ENCODE measurements at places on chromosomes 1 and 21.

DNA sequence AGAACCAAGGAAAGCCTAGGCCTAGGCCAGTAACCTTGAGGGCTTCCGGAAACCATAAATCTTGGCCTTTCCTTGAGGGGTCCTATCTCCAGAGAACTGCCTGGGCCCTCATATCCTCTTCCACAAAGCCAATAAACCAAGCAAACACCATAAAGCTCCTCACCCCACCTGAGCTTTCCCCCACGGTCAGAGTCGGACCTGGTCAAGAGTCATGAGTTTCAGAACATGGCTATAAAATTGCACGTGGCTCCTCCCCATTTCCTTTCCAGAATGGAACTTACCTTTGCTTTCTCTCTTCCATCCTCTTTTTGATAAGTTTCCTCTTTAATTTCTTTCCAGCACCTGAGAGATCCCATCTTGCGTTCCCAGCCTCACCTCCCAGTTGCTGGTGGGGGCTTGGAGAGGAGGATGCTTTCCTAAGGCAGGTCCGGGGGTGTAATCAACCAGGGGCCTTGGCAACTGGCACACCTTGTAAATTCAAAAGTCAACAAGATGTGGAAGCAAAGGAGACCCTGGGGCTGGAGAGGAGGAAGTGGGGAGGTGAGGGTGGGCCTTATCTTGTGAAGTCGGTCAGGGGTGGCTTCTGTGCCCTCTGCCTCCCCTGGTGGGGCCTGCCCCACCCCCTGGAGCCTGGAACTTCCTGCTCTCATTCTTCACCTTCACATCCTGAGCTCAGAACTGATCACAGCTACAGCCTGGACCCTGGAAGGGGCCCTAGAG lies 259.9 kb downstream of the FOXD2 start:
- DNase-seq = no peak

DNA sequence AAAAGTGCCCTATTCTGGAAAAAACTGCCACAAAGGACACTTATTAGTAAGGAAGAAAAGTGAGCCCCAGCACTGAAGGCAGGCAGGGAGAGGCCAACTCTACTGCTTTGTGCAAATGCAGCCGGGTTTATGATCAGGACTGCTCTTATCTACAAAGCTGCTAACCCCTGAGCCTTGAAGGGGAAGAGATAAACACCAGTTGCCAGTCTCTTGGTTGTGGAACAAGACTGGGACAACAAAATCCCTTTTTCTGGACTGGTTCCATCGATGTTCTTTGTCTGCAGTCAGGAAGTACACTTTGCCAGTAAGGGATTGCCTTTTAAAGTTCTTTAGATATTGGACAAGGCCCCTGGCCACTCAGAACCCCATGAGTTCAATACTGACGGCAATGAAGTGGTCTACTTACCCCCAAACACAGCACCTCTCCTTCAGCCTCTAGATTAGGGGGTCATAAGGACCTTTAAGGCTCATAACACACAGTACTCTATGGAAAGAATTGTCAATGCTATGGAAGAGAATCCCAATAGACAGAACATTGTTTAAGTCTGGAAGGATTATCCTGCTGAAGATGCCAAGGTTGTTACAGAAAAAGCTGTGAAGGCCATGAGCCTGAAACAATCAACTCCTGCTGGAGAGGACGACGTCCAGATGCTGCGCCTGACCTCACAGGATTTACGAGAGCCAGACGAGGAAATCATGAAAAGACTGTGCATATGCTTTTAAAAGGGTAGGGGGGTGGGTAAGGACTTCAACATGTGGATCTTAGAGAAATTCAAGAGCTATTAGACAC lies 43.6 kb downstream of the GNB1 start:
- no peak for DNase-seq

- DNase-seq = no peak
Measured at GRCh38 chr1:114118351-114118990, 35.2 kb downstream of the SYT6 start.

DNA sequence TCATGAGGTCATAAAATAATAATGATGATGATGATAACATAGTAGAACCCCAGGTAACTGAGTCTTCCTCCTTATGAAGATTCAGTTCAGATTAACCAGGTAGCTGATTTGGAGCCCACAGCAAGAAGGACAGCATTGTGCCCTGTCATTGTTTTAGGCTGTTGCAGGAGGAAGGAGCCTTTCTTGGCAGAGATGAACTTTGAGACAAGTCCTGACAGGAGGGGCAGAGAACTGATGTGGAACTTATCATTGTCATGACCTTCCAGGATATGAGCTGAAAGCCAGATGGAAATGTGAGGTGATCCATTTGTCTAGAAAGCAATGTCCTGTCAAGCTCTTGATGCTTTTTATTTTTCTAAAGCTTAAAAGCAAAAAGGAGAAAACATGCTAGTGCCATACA lies 132.6 kb upstream of the COA6 start:
- DNase-seq = no peak

DNA sequence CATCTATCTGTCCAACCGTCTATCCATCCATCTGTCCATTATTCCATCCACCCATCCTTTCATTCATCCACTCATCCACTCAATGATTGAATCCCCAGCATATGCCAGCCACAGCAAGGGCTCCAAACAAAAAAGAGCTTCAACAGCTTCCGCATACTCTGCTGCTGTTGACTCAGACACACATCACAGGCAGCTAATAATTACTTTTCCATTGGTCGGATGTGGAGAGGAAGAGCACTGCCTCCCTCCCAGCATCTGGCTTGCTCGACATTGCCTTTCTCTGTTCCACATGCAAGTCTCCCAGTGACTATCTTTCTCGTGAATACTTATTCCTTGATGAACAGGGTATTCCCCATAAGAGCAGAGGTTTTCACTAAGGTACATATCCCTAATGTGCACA lies 176.5 kb downstream of the HIVEP3 start:
- DNase-seq = no peak

DNA sequence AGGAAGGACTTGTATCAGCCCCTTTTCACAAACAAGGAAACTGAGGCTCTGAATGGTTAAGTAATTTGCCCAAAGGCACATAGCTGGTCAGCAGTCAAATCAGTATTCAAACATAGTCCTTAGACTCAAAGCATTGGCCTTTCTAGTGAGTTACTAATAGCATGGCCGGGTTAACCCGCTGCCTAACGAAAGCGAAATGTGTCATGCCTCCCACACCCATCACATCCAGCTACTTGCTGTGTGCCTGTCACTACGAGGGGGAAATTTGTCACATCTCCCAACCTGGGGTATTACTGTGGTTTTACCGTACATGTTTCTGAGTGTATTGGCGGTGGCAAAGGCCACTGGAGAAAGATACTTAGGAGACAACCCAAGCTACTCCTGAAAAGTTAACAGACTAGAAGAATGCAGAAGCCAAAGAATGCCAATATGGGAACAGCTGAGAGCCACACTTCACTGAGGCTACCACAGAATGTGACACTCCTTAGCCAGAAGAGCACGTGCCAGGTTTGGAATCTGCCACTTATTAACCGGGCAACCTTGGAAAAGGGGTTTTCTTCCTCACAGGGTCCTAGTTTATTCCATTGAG lies 363.5 kb downstream of the KCNH1 start:
- DNase-seq = no peak

- DNase-seq = no peak
Measured at GRCh38 chr1:36977731-36978406, 56.4 kb downstream of the GRIK3 start.

DNA sequence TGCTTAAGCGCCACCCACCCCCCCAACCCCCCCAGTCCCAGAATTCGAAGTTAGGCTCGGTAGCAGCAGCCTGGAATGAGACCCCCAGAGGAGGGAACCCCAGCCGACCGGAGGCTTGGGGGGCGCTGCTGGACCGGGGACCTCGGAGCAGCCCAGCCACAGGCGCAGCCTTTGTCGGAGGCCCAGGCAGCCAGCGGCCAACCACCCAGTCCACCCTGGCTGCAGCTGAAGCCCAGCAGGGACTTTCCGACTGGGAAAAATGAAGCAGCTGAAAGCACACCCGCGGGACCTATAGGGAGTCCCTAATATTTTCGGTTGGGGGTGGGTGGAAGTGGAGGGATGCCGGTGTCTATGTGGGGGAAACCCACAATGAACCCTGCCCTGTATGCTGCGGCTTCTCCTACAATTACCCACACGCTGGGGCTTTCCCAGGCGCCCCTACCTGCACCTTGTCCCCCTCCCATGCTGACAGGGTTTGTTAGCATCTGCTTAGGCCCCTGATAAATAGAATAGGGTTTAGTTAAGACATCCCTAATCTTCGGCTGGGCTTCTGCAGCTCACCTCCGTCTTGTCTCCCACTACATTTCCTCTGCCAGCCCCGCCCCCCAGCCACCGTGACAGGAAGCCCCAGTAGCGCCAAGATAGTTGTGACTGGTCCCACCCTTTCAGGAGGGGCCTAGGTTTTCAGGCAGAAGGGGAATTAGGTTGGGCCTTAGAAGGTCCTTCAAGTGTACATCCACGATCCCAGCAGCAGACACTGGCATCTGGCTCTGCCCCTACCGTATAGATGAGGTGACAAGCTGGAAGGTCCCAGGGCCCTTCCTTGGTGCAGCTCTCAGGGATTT lies 838 bp downstream of the CCDC28B start:
- no peak for DNase-seq

GRCh38 chr1:40711465-40712404 lies 20.2 kb downstream of the NFYC start:
- no peak for DNase-seq

GRCh38 chr1:110555807-110556470 lies 37.0 kb upstream of the KCNA10 start:
- no peak for DNase-seq

DNA sequence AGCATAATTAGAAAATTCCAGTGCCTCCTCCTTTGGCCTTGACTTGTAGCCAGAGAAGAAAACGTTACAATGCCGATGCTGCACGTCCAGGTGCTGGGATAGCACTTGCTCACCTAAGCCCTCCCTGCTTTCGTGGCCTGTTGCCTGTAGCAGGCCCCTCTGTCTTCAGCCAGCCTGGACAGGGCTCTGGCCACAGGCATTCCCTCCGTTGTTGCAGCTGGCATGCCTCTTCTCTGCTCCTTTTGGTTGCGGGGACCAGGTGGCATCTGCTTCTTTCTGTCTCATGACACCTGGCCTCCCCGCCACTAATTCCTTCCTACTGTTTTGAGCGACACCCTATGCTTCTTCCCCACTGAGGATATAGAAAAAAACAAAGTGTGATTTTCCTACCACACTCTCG lies 54.6 kb upstream of the MORC3 start:
- DNase-seq = no peak

DNA sequence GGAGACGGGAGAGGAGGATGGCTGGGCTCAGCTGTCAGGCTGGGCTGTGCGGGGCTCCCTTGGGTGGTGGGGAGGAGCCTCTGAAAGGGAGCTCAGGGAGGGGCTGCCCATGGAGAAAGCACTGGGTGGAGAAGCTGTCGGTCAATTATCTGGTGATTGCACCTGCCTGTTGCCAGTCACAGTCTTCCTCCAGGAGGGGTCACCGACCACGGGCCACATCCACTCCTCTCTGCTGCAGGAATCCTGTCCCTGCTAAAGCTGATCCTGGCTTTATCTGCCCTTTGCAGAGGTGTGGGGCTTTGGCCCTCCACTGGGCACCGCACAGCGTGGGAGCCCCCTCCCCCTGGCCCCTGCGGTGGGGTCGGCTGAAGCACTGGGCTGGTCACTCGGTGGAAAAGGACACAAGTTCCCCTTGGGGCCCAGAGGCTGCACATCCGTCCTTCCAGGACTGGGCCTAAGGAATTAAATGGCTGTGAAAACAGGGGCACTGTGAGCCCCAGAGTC lies 21.8 kb upstream of the COL18A1 start:
- no peak for DNase-seq

DNA sequence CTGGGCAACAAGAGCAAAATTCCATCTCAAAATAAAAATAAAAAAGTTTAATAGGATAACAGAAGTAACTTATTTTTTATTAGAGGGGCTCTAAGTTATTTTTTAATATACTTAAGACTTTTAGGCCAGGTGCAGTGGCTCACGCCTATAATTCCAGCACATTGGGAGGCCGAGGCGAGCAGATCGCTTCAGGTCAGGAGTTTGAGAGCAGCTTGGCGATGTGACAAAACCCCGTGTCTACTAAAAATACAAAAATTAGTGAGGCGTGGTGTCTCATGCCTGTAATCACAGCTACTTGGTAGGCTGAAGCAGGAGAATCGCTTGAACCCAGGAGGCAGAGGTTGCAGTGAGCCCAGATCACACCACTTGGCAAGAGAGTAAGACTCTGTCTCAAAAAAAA lies 180.5 kb upstream of the NR5A2 start:
- DNase-seq = no peak

- no peak for DNase-seq
Measured at GRCh38 chr1:42419126-42419821, 36.5 kb downstream of the ZMYND12 start.

GRCh38 chr1:235295902-235296350 lies 32.1 kb downstream of the ARID4B start:
- no peak for DNase-seq

- no peak for DNase-seq
Measured at GRCh38 chr1:11207898-11208611, 18.9 kb downstream of the ANGPTL7 start.

- DNase-seq = no peak
Measured at GRCh38 chr1:22257290-22258275, 114.7 kb upstream of the WNT4 start.

DNA sequence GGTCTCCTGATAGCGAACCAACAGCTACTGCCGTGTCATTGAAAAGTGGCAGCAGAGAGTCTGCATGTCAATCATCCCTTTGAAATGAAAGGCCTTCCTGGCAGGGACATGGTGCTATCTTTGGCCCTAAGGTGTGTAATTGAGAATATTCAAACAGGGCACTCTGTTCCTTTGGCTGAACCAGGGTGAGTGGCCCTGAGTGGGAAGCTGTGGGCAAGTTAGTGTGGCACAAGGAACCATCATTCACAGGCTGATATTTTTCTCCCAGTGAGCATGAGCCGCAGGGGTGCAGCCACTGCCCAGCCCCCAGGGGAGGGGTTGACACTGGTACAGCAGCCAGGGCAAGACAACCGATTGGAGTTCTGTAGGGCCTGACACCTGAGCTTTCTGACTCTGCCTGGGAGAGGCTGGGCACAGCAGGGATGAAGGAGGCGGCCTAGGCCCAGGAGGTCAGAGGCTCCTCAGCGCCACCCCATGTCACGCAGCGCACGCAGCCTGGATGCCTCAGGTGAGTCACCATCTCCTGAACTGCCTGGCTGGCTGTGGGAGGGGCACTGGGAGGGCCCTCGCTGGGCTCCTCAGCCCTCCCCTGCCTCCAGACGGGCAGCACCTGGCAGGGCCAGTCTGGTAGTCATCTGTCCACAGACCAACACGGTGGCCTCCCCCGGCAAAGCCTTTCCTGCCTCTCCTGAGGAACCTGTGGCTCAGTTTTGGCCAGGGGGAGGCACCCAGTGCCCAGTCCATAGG lies 13.2 kb downstream of the QSOX1 start:
- no peak for DNase-seq

GRCh38 chr1:187185389-187185788 lies 356.6 kb downstream of the PLA2G4A start:
- DNase-seq = no peak

DNA sequence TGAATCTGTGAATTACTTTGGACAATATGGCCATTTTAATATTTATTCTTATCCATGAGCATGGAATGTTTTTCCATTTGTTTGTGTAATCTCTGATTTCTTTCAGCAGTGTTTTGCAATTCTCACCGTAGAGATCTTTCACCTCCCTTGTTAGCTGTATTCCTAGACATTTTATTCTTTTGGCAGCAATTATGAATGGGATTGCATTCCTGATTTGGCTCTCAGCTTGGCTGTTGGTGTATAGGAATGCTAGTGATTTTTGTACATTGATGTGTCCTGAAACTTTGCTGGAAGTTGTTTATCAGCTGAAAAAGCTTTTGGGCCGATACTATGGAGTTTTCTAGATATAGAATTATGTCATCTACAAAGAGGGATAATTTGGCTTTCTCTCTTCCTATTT lies 44.2 kb upstream of the NEGR1 start:
- DNase-seq = no peak

Data from neuronal stem cell (in vitro differentiated cells).